M059J (cell line): ENCODE measurements at places on chromosomes 13 and 19. TPM values are rescaled to one million over a fixed set of nuclear protein-coding genes. Genes with fewer than 3 reads are reported as not detected.

The CEACAM1 gene
- 0.62 and 0.98 TPM in 2 replicates for total RNA-seq

DNA sequence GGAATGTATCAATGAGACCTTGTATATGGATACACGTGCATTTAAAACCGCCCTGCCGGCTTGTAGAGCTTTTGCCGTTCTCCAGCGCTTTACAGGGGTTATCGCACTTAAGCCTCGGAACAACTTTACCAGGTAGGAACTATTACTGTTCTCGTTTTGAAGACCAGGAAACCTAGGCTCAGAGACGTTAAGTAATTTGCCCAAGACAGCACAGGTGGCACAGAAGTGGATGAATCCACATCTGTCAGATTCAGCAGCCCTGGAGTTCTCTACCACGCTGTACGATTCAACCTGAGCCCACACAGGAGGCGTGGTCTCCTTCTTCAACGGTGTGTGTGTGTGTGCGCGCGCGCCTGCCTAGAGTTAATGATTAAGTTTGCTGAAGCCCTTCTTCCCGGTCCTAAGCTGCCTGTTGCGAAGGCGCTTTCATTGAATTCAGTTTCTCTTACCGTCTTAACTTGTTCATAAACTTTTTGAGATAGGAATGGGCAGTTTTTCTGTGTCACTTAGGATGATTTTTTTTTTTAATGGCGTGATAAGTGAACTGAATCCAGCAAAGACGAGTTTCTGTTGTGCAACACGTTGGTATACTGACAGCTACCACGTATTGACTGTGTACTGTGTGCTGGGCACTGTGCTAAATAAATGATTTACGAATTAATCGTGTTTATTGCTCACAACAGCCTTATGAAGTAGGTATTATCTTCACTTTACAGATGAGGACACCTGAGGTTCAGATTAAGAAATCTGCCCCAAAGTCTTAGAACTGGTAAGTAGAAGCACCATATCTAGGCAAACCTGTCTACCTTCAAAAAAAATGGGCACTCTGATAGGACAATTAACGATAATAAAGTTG, 67.4 kb downstream of the KCNRG start:
- DNase-seq, result peak; percentile 87

GRCh38 chr19:37467608-37468090, 405 bp upstream of the ZNF569 start:
- DNase-seq, result no peak

GRCh38 chr19:21638776-21639175, 128.6 kb downstream of the ZNF100 start:
- DNase-seq, result no peak

The NMRK2 gene
- total RNA-seq, result not detected in 2 replicates

GRCh38 chr13:78194904-78195639, 276.4 kb upstream of the EDNRB start:
- DNase-seq, result peak; percentile 7

GRCh38 chr19:51602189-51602854, 27.9 kb downstream of the SIGLEC5 start:
- DNase-seq, result no peak

GRCh38 chr19:29590278-29590677, 15.8 kb upstream of the POP4 start:
- no peak for DNase-seq

GRCh38 chr19:19083413-19084178, 19.8 kb downstream of the SLC25A42 start:
- DNase-seq, result no peak
